ENCODE measurements at places on chromosomes 16 and 17.

DNA sequence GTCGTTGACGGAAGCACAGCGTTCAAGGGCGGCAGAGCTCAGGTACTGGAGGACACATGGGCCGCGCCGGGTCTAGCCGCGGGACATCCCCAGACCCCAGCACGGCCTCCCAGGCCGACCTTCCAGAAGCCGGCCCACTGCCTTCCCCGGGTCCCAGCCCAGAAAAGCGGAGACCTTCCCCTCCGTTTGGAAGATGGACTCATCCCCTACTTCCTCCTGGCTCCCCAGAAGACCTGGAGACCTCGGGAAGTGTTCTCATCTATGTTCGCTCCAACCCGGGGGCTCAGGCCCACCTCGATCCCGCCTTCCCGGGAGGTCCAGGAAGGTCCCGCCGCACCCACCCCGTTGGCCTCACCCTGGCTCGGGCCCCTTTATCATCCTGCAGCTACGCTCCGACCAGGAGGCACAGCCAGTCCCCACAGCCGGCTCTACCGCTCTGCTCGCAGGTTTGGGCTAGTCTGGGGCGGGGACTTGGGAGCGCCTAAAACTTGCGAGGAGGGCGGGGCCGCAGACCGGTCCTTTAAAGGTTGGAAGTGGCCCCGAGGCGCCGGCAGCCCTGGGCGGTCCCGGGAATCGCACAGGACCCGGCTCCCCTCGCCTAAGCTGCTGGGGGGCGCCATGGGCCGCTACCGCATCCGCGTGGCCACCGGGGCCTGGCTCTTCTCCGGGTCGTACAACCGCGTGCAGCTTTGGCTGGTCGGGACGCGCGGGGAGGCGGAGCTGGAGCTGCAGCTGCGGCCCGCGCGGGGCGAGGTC is at the start of gene ALOX12:
Gene ALOX12 (plus strand): TSS at position 550 of the 756 bp plus-strand sequence. CDS start 69 bp downstream, at position 619.
- DNase-seq = no peak

GRCh38 chr16:54193665-54194333 is 92.8 kb downstream of the IRX3 start:
- no peak for DNase-seq

DNA sequence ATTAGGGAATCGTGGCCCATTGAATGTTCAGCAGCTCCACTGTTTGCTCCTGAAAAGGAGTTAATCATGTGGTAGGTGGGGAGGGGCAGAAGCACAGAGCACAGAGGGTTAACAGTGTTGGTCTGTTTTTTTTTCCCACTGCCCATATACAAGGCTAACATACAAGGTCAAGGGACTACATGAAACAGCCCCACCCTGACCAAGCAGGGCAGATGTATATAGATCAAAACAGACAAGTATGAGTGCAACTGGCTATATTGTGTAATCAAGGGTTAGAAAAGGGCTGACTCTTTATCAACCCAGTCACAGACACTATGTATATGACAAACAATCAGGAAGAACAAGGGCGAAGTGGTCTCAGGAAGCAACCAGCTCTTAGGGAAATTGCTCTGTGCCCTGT is 186.6 kb upstream of the CDH11 start:
- DNase-seq = no peak

DNA sequence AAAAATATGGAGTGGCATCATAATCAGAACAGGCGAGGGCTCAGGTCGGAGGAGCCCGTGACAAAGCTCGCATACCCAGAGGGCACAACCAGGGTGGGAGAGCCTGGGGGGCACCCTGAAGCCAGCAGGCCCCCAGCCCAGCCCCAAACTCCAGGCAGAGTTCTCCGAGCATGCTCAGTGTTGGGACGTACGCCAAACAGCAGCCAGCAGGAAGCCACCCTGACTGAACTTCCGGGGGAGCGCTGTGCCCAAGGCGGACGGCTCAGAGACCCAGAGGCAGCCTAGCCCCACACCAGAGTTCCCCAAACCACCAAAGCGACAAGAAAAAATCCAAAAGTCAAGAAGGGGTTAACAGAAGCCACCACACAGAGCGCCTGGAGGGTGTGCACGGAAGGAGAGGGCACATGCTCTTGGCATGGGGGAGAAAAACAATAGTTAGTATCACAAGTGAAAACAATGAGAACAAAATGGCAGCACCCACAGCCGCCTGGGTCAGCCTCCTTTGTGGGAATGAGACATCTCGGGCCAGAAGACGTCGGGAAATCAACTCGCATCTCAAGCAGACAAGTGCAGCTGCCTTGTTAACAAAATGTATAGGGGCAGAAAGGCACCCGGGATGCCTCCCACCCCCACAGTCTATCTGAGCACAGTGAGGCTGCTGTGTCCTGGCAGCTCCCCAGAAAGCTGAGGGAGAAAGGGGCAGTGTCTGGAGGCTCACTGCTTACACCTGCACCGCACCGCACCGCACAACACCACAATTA is 11.9 kb downstream of the EXOC7 start:
- no peak for DNase-seq

- no peak for DNase-seq
Observed at GRCh38 chr17:48769009-48769675, 40.6 kb upstream of the HOXB13 start.

All from NCI-H2081 treated with DMSO at 0.1 percent for 48 hours (cell line).